Gastroesophageal sphincter (tissue), 4 donors: ENCODE measurements at places on chromosomes 3 and 15. TPM values are rescaled to one million over a fixed set of nuclear protein-coding genes. Genes with fewer than 3 reads are reported as not detected.

DNA sequence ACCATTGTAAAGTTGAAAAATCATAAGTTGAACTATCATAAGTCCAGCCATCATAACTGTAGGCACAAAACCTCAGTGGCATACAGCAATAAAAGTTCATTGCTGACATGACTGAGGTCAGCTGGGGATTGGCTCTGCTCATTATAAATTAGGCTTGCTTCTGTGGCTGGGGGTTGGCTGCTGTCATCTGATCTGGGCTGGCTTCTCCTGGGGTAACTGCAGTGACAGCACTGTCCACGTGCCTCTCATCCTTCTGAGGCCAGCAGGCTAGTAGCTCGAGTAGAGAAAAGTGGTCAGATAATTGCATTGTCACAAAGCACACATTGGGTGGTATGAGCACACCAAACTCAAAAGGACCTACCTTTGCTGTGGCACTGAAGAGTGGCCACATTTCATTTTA is 31.3 kb downstream of the CMTM7 start:
- no peak for ATAC-seq

DNA sequence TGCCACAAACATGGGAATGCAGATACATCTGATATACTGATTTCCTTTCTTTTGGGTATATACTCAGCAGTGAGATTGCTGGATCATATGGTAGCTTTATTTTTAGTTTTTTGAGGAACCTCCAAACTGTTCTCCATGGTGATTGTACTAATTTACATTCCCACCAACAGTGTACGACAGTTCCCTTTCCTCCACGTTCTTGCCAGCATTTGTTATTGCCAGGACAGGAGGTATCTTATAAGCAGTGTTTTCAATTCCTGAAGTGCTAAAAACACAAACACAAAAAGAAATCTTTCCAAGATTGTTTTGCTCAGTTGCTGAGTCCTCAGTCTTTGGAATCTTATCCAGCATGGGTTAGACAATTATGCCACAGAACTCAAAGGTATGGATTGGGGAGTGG is 13.5 kb downstream of the GTF2E1 start:
- no peak for ATAC-seq

DNA sequence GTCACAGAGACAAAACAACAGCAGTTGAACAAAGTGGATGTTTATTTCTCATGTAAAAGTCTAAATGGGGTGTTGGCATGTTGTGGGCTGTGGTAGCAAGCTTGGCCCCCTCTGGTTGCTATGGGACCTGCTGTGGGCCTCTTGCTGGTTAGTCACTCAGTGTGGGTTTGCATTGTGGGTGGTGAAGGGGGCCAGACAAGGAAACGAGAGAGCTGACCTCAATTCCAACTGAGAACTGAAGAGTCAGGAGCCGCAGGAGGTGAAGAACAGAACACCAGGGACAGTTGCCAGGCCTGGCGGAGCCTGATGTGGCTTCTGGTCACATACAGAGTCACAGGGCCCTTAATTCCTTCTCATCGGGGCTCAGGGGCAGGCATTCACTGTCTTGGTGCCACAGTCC is 1.9 kb upstream of the ADPGK start:
- ATAC-seq = no peak

- ATAC-seq = no peak
Measured at GRCh38 chr3:138443521-138444503, 9.4 kb downstream of the ESYT3 start.

Gene ARGFX
- not detected for total RNA-seq
